ENCODE measurements at places on chromosomes 12 and 14. TPM values are rescaled to one million over a fixed set of nuclear protein-coding genes. Genes with fewer than 3 reads are reported as not detected.

Gene RNASE1
- not detected for total RNA-seq

Gene SERPINA9
- total RNA-seq: not detected

Gene CLEC1B
- not detected for total RNA-seq

Gene NOS1
- total RNA-seq: not detected

Gene C12orf56
- total RNA-seq: not detected

Gene RERG
- not detected for total RNA-seq

Gene AQP5
- total RNA-seq: not detected

Gene PRIM1
- 81.3 TPM for total RNA-seq

Gene PPFIA2
- not detected for total RNA-seq

Gene KCNK13
- not detected for total RNA-seq

Gene GLI1
- 0.73 TPM for total RNA-seq

Gene ASB2
- 24.8 TPM for total RNA-seq

Gene HOMEZ
- 17.5 TPM for total RNA-seq

Gene NANOG
- total RNA-seq: not detected

Gene INSM2
- total RNA-seq: not detected

Gene GDF11
- 7.5 TPM for total RNA-seq

Gene TTC9
- total RNA-seq: 6.4 TPM

Gene OR11H6
- total RNA-seq: not detected

Gene GPR132
- total RNA-seq: 27.7 TPM

Gene TAC3
- 0.63 TPM for total RNA-seq

Gene SERPINA12
- total RNA-seq: not detected

Gene CMKLR1
- total RNA-seq: not detected

Gene E2F7
- total RNA-seq: 6.0 TPM

Gene KLRC1
- 0.21 TPM for total RNA-seq

Gene GDF3
- total RNA-seq: not detected

Gene CELA1
- not detected for total RNA-seq

Gene ISM2
- 0.41 TPM for total RNA-seq

Gene IGF1
- not detected for total RNA-seq

Gene SMIM41
- not detected for total RNA-seq

Gene CLEC14A
- total RNA-seq: not detected

Gene FOXN4
- total RNA-seq: not detected

Gene RTL1
- total RNA-seq: not detected

Gene LALBA
- total RNA-seq: not detected

Gene CLEC2A
- not detected for total RNA-seq

Gene SLC6A13
- total RNA-seq: 0.16 TPM

Gene TM9SF1
- total RNA-seq: 24.4 TPM

Gene NKX2-8
- not detected for total RNA-seq

Gene POLE
- 124 TPM for total RNA-seq

Gene SLC8A3
- total RNA-seq: 0.57 TPM

Gene ERG28
- total RNA-seq: 23.7 TPM

Gene FSCB
- total RNA-seq: not detected

Gene KRT1
- total RNA-seq: not detected

Data from activated CD4-positive, alpha-beta T cell treated with anti-CD3 and anti-CD28 coated beads for 36 hours (primary cell).